ENCODE measurements at places on chromosomes 2 and 18.

- DNase-seq: no peak
These were observed 2.3 kb downstream of the INHBB start for GRCh38 chr2:120348134-120348736.

- no peak for DNase-seq
These were observed 47.5 kb downstream of the ATP8B1 start for GRCh38 chr18:57755473-57756067.

DNA sequence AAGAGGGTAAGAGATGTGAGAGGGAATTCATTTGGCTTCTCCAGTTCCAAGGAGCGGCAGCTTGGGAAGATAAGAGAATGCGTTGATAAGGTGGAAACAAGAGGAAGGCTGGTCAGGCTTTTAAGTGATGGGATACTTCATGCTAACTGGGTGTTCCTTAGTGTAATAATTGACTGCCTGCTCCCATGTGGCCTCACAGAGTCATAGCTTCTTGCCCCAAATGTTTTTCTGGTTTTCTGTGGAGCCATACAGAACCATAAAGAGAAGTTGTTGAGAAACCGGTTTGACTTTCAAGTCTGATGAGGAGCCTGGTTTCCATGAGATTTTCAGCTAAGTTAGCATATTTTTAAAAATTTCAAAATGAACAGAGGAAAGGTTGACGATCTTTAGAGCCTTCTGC is 97.5 kb upstream of the ZFP36L2 start:
- no peak for DNase-seq

GRCh38 chr2:113144259-113144658 is 16.9 kb downstream of the IL1RN start:
- DNase-seq: no peak

DNA sequence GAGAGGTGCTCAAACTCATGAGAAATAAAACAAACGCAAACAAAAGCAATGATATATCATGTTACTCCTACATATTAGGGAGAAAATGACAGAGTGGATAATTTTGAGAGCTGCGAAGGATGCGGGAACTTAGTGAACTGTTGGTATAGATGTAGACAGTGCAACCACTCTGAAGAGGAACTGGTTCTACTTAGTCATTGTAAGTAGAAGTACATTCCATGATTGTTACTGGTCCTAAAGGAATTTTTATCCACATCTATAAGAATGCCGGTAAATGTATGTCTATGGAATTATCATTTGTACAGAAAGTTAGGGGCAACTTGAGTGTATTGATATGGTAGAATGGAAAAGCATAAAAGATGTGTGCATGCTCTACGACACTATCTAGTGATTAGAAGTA is 1238.4 kb downstream of the LRP1B start:
- no peak for DNase-seq

GRCh38 chr2:195645413-195645812 is 11.6 kb upstream of the SLC39A10 start:
- no peak for DNase-seq

DNA sequence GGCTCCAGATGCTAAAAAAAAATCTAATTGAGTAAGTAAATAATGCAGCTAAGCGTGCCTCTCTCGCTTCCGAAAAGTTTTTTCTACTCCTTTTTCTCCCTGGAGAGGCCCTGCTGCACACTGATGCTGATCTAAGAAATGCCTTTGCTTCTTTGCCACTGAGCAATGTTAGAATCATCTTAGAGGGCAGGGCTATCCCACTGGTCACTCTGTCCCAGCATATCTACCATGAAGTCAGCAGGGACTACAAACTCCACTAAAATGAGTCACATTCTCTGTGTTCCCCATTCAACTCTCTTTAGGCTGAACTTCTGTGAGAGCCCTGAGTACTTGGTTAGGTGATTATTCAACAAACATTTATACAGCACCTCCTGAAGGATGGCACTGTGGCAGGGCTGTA is 127.6 kb upstream of the LYPD1 start:
- DNase-seq: no peak

GRCh38 chr18:80185545-80185944 is 61.8 kb downstream of the PARD6G start:
- no peak for DNase-seq

- no peak for DNase-seq
These were observed 434.7 kb downstream of the GRB14 start for GRCh38 chr2:164186591-164186990.

GRCh38 chr2:46045888-46046287 is 251.3 kb upstream of the EPAS1 start:
- DNase-seq: no peak

DNA sequence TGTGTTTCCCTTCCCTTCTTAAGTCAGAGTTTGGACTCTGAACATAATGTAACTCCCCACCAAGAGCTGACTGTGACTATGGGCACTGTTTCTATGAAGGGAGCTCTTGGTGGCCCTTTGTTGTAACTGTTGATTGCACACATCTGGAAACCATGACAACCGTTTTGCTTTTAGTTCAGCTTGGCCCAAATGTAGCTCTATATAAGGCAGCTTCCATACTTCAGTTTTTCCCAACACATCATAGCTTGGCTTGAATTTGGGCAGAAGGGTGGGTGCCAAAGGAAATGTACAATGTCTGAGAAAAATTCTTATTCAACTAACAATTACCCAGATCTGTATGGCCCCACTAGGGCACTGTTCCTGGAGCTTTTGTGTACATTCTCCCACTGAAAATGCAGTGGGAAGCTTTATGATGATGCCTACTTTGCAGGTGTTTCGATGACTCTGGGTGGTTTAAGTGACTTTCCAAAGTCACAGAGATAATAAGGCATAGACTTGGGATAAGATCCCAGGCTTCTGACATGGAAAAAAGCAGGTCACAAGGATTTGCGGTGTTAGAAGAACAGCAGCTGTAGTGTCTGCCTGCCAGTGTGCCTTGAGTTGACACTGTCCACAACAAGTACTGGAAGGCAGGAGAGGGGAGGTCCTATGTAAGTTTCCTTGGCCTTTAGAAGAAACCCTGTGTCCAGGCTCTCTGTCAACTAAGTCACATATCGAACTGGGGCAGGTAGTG is 2.4 kb upstream of the CETN1 start:
- DNase-seq: no peak
